NCI-H2029 treated with DMSO at 0.1 percent for 48 hours (cell line): ENCODE measurements at places on chromosomes 16 and 17.

GRCh38 chr17:7774055-7774521 lies 56.5 kb downstream of the DNAH2 start:
- DNase-seq: no peak

GRCh38 chr16:24539850-24540601 lies 660 bp downstream of the RBBP6 start:
- DNase-seq: no peak

GRCh38 chr17:69672924-69673323 lies 258.4 kb downstream of the MAP2K6 start:
- DNase-seq: no peak

GRCh38 chr17:40309949-40310510 lies 1.1 kb downstream of the RARA start:
- DNase-seq: no peak

GRCh38 chr17:42886283-42887176 lies 14.1 kb upstream of the G6PC1 start:
- no peak for DNase-seq

GRCh38 chr17:56918916-56919315 lies 5.1 kb upstream of the TRIM25 start:
- DNase-seq: no peak

GRCh38 chr16:11700264-11701029 lies 32.2 kb downstream of the SNN start:
- DNase-seq: no peak

DNA sequence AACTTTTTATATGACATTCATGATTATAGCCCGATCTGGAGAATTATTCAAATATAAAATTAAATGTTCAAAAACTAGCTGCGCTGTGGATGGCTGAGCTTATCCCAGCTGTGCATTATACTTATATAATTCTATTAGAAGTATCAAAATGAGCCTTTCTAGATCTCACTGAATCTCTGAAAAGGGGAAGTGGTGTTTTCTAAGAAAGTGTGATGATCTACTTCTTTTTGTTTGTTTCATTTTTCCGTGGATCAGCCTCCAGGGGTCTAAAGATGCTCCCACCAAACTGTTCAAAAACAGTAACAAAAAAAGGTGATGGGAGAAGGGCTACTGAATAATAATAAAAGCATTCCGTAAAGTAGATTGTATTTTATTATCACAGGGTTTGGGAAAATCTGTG lies 411.3 kb upstream of the PSMD7 start:
- no peak for DNase-seq

GRCh38 chr16:11636172-11636721 lies 32.0 kb upstream of the SNN start:
- peak; percentile 81 for DNase-seq

GRCh38 chr17:74192950-74193781 lies 10.3 kb upstream of the RPL38 start:
- DNase-seq: peak; percentile 64
